ENCODE measurements at places on chromosomes 16 and 17.

GRCh38 chr16:76235025-76235424, 42.2 kb upstream of the CNTNAP4 start:
- no peak for DNase-seq

DNA sequence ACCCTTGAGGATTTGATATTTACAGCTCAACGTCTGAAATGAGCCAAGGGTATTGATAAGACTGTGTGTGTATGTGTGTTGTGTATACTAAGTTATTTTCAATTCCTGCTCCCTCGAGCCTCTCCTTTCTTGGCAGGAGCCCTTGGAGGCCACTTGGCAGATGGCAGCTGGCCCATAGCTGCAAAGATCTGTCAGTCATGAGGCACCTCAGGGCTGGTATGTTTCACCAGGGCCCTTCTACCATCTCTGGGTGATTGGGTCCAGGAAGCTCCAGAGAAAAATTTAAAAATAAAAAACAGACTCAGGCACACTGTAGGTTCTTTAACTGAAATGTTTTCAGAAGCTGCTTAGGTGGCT, 355.7 kb downstream of the HAPSTR1 start:
- no peak for DNase-seq

- DNase-seq, result no peak
Measured at GRCh38 chr17:74872313-74873036, at the start of gene FDXR. Gene FDXR, minus strand, starts transcription at chr17:74872994. Its CDS starts 50 bp downstream, at chr17:74872944.

DNA sequence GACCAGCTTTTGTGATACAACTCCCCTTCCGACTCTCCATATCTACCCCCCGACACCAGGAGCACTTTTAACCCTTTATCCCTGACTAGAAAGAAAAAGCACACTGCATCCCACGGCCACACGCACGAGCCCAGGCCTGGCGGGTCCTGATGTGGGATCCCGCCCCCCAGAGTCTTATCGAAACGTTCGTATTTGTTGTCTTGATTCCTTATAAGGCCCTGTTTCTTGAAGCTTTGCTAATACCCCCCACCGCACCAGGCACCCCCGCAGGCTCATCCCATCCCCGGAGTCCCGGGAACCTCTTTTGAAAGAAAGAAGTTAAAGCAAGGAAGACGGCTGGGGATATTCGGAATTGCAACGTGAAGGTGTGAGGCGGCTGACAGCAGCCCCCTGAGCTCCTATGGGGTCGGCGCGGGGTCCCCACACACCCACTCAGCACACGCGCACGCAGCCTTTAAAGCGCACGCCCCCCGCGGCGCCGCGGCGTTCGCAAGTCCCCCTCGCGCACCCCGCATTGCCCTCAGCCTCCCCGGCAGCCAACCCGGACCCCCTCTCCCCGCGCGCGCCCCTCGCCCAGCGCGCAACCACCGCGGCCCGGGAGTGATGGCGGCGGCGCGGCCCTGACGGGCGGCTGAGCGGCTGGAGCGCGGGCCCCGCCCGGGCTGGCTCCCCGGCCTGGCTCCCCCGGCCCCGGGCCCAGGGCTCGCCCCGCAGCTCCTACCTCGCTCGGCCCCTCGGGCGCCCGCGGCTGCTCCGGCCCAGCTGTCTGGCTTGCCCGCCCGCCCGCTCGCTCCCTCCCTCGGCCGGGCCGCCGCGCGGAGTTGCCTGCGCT, 448 bp downstream of the STAT5B start:
- no peak for DNase-seq

DNA sequence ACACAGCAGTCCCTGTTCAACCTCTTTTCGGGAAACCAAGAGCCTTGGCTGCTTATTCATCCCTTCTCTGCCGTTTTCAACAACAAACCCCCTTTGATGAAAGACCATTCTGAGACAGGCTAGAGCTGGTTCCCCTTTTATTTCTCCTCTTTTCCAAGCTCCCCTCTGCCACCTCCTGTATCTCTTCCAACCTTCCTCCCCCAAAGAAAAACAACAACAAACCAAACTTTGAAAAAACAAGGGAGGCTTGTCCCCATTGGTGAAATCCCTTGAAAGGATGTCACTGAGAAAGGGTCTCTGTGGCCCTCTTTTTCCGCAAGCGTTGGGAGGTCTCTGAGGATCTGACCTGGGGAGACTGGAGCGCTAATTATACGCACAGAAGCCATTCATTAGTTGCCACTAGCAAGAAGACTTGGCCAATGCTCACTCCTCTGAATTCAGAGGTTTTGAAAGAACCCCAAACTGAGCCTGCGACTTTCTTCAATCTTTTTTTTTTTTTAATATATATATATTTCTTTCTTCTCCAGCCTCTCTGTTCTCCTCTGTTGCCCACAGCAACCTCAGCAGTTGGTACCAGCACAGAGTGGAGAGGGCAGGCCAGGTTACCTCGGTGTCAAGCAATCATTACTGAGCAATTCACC, 101.4 kb downstream of the PITPNC1 start:
- DNase-seq, result no peak

DNA sequence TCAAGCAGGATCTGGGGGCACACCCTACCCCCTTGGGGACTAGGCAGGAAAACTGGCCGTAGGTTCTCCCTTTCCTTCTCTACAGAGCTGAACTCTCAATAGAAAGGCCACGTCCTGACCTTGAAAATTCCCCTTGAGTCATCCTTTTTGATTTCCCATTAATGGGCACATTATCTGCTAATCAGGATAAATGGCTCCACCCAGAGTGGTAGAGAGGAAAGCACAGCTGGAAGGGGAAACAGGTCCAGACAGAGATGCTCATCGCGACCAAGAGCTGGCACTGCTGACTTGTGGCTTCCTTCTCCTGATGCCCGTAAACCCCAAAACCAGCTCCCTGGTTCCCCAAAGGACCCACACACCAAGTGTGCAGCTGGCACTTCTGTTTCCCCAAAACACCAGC, 206.5 kb upstream of the CDH5 start:
- no peak for DNase-seq

DNA sequence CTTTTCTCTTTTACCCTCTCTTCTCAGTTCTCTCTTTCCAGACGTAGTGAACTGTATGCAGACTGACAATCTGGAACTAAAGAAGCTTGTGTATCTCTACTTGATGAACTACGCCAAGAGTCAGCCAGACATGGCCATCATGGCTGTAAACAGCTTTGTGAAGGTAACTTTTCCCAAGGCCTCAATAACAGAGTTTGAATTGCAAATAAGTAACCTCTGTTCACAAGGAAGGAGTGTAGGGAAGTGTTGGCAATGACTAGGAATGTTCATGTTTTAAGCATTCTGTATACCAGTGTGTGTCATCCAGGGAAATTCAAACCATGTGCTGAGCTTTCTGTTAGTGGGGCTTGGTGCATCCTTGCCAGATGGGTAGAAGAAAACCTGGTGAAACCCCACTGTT, 18.6 kb downstream of the AP2B1 start:
- no peak for DNase-seq

- DNase-seq, result no peak
Measured at GRCh38 chr16:72311426-72311825, 139.5 kb upstream of the PMFBP1 start.

GRCh38 chr17:7884581-7885366, 3.8 kb upstream of the CHD3 start:
- peak; percentile 44 for DNase-seq

DNA sequence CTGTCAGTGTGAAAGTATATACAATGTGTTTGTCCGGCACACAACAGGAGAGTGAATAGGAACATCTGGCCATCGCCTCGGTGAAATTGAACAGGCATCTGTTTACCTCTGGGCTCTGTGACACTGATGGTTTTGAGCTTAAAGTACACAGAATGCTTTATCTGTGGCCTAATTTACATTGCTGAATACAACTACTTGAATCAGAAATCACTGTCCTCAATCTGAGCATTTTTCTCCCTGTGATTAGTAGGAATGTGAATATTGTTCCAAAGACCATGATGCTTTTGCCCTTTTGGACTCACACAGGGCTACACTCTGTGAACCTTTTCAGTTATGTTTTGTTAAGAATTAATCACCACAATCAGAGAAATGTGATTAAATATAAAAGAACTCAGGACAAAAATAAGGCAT, 323.0 kb upstream of the TBX2 start:
- no peak for DNase-seq

DNA sequence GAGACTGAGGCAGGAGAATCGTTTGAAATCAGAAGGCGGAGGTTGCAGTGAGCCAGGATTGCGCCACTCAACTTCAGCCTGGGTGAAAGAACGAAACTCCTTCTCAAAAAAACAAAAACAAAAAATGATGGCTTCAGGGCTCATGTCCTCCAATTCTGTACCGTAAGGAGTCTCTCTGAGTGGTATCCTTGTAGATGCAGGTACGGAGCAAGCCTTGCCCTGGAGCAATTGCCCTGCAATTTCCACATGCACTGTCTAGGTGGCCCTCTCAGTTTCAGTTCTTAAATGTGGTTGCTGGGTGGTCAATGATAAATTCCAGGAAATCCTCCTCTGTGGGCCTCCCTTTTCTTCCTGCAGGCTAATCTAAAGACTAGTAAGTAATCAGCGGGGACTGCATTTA, 10.6 kb downstream of the TMEM238L start:
- DNase-seq, result no peak

GRCh38 chr16:83397601-83398291, 410.0 kb upstream of the HSBP1 start:
- DNase-seq, result no peak

- DNase-seq, result no peak
Measured at GRCh38 chr16:20940871-20941635, 40.5 kb downstream of the LYRM1 start.

GRCh38 chr16:72013888-72014581, 5.5 kb downstream of the DHODH start:
- DNase-seq, result peak; percentile 16

DNA sequence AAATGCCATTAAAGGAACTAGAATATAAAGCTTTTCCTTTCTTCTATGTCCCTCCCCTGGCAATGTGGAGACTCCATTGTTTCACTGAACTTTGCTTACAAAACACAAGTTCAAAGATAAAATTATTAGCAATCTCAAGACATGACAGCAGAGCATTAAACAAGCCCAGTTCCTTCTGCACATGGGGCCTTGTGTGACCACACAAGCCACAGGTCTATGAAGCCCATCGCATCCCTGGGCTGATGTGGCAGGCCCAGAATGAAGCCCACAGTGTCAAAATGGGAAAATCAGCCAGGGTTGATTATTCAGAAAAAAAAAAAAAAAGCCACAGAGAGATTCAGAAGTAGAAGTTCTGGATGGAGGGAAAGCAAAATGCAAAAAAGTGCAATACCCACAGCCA, 12.9 kb upstream of the SLC39A11 start:
- no peak for DNase-seq

DNA sequence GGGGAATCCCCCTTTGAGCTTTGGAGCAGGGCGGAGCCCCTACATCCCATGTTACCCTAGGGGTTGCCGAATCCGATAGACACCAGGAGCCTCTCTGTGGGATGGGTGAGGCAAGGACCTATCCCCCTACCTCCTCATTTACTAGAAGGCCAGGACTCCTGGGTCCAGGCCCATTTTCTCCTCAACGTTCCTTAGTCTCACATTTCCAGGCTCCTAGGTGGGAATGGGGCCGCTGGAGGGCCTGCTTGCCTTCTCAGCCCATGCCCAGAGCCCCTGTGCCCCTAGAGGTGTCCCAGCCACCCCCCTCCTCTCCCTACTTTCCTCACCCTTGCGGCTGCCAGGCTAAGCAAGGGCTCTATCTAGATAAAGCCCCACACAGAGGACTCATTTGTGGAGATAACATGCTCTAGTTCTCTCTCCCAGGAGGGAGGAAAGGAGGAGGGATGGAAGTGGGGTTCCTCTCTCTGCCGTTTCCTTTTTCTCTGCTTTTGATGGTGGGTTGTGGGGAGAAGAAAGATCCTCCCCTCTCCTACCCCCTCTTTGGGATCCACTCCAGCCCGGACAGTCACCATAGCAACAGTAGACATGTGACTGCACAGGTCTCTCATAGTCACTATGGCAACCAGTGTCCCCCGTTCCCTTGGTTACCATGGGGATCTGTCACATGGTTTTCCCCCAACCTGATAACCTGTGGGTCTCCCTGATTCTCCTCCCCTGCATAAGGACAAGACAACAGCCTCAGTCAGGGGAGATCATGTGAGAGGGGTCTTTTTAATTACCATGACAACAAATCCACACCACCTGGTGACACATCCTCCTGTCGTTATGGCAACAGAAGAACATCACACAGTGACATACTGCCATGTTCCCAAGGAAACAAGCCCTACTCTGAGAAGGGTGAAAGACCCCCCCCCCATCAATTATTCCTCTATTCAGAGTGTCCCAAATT, 5.2 kb downstream of the CACNA1G start:
- no peak for DNase-seq

Measured in nephron progenitor cell (in vitro differentiated cells).